ENCODE measurements at places on chromosomes 11 and 22.

GRCh38 chr11:111066846-111067245 is 178.7 kb upstream of the POU2AF2 start:
- DNase-seq, result no peak

- DNase-seq, result no peak
These were observed 189.6 kb downstream of the DSCAML1 start for GRCh38 chr11:117607449-117607848.

DNA sequence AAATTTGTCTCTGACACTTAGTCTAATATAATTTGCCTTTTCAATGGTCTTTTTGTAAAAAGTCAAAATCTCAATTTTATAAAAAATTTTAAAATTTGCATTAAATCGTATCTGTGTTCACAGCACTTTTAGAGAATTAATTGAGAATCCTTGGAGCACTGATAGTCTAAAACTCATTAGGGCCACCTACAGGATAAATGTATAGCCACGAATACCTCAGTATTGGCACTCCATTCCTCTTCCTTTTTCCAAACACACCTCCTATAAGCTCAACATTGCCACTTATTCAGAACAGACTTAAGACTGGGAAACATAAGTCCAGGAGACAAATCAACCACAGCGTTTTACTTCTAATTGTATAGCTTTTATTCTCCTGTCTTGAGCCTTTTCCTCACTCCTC is 776.0 kb upstream of the ARHGAP42 start:
- no peak for DNase-seq

DNA sequence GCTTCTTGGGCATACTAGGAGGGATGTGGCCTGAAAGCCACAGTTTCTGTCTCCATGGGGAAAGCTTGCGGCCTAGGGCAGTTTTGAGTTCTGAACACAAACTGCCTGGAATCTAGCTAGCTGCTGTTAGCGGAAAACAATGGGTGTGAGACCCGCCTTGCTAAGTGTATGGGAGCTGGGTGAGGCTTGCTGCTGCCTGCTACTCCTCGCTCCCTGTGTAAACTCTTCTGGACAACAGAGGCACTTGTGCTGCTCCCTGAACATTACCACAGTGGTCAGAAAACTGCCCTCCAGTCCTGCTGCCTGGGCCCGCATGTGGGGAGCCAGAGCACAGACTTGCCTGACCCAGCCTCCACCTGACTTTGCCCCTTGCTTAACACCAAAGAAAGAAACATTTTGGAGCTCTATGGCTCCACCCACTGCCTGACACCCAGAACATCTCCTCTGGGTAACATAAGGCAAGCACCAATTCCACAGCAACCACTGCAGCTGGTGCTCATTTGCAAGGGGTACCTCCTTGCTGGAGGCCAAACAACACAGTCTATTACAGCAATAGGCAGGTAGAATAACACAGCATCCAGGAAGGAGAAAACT is 766.3 kb upstream of the RAG2 start:
- no peak for DNase-seq

GRCh38 chr11:46047520-46047919 is 73.7 kb downstream of the PHF21A start:
- no peak for DNase-seq

GRCh38 chr11:88695689-88696414 is 358.3 kb upstream of the CTSC start:
- no peak for DNase-seq

GRCh38 chr22:24315367-24315966 is 44.8 kb downstream of the SPECC1L start:
- DNase-seq, result no peak
